Activated naive CD4-positive, alpha-beta T cell treated with anti-CD3 and anti-CD28 coated beads, Interleukin-2, amount 50 U/mL, for 72 hours (primary cell): ENCODE measurements at places on chromosomes 4 and X. TPM values are rescaled to one million over a fixed set of nuclear protein-coding genes. Genes with fewer than 3 reads are reported as not detected.

- no peak for DNase-seq
Observed at GRCh38 chr4:53702334-53703266, 111.3 kb upstream of the LNX1 start.

DNA sequence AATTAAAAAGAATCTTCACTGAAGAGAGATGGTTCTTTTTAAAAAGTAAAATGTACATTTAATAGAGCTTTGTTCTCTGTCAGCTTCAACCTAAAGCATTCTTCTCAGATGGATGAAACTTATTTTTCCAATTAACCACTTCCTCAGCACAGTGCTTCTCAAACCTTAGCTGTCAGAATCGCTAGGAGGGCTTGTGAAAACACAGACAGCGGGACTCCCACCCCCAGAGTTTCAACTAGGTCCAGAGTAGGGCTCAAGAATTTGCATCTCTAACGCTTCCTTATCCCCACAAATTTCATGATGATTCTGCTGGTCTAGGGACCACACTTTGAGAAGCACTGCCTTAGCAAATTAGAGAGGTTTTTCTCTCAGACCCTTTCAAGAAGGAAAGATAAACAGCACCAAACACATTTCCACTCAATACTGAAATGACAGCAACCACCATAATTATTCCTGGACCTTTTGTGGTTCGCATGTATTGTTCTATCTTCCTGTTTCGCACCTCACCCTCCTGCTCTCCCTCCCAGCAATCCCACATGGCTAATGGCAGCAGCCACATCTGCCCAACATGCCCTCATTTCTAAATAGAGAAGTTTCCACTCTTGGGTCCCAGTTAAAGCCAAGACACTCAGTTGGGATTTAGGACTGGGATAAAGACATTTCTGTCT is 73.2 kb downstream of the ZNF827 start:
- DNase-seq: no peak

DNA sequence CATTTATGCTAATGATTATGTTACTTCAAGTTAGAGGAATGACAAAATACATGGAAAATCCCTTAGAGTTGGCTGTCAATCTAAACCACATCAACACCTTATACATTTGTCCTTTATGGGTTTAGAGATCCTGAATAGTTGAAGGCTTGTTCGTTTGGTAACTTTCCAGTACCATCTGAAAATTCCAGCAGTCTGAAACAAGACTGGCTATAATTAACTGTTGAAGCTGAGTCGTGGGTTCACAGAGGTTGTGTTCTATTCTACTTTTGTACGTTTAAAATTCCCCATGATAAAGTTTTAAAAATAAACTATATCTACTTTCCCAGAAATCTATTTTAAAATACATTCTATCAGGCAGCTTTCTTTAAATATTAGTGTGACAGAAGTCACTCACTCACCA is 73.0 kb downstream of the USP46 start:
- no peak for DNase-seq

DNA sequence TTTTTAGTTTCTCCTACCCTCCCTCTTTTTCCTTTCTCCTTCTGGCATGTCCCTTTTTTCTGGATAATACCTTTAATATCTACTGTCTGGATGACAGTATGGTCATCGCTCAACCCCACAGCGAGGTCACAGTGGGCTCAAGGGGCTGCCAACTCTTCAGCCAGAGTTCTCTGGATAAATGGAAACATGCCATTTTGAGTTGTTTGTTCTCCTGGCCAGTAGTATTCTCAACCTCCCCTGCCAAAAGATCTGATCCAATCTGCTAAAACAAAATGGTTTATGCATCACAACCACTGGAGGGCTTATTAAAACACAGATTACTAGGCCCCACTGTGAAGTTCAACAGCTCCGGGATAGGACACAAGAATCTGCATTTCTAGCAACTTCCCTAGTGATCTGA is 5.0 kb upstream of the LAMP2 start:
- DNase-seq: no peak

GRCh38 chr4:106337916-106338315 is 21.6 kb downstream of the AIMP1 start:
- DNase-seq: no peak

DNA sequence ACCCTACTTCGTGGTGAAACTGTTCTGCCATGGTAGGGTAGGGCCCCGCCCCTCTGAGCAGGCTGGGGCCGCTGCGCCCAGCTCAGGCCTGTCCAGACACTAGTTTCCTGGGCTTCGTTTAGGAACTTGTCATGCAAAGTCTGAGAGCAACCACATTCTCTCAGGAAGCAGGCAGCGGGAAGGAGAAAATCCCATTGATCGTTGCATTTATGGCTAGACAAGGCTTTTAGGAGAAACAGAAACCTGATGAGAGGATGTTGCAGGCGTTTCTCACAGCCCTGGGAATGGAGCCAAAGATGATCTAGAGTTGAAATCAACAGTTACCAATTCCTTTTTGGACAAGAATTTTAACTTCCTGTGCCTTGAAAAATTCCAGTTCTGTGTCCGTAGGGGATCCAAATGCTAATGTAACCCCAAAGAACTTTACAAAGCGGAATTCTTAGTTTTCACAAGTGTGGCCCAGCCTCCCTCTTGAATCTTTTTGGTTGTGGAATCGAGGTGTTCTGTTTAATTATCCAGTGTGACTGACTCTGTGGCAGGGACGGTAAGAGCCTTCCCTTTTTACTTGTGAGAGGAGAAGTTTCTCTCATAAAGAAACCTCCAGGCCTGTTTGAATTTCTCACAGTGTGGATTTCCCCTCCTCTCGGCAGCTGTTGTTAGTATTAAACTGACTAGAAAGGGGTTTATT is 4.5 kb upstream of the CXCL9 start:
- no peak for DNase-seq

DNA sequence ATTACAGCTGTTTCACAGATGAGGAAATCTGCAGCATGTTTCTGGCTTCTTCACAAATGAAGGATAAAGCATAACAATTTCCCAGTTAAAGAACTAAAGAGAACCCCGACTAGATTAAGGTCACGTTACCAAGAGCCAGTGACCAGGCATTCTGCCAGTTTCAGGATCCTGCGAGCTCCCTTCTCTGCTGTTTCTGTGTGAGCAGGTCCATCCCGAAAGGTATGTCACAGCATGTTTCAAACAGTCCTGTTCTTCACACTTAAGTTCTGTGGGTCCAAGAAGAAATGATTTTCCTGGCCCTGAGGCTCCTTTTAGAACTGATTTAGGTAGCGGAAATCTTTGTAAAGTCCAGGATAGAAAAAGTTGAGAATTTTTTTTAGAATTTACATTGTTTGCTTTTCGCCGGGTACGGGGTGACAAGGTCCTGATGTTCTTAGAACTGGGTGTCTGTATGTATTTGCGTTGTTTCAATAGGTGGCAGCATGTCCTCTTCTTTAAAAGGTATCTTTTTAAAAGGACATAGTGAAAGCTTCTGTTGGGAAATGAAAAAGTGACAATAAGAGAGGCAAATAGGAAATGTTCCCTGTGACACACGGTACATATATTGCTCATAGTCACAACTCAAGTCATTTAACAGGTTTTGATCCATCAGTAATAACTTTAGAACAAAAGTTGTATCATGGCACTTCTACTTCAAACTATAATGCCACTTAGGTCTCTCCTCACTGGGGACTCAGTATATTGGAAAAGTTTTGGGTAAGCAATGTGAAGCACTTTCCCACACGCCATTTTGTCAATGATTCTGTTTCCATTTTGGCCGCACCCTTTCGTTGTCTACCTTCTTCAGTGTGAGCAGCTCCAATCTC is 18.4 kb downstream of the IL21 start:
- DNase-seq: no peak

DNA sequence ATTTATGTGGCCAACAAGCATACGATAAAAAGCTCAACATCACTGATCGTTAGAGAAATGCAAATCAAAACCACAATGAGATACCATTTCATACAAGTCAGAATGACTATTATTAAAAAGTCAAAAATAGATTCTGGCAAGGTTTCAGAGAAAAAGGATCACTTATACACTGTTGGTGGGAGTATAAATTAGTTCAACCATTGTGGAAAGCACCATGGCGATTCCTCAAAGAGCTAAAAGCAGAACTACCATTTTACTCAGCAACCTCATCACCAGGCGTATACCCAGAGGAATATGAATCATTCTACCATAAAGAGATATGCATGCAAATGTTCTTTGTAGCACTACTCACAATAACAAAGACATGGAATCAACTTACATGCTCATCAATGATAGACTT is 478.7 kb upstream of the GALNTL6 start:
- DNase-seq: no peak

DNA sequence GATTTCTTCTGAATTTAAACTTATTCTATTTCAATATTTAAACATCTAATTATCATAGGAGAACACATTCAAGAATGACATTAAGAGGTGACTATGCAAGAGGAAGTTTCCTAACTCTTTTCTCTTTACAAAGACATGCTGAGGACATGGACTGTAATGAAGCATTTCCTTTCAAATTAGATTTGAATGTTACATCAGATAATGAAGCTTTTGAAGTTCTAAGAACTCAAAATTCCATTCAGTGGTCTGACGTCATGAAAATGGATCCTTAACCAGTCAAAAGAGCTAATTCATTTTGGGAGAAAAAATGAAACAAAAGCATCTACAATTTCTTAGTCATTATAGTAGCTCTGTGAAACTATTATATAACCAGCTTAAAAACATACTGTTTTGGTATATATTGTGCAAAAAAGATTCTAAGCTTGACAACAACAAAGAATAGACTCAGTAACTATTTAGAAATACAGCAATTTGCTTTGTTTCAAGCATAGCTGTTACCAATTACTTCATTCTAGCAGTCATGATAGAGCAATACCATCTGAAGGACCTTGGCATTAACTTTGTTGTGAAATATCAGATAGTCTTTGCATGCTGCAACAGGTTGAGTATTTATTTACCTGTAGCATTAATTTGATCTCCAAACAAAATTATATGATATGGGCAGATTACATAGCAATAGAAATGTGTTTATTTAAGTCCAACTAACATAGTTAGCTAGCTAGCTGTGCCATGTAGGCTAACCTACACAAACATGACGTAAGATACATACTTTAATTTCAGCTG is 13.7 kb upstream of the DTHD1 start:
- DNase-seq: no peak

GRCh38 chr4:27357283-27357682 is 496.6 kb downstream of the STIM2 start:
- DNase-seq: no peak

DNA sequence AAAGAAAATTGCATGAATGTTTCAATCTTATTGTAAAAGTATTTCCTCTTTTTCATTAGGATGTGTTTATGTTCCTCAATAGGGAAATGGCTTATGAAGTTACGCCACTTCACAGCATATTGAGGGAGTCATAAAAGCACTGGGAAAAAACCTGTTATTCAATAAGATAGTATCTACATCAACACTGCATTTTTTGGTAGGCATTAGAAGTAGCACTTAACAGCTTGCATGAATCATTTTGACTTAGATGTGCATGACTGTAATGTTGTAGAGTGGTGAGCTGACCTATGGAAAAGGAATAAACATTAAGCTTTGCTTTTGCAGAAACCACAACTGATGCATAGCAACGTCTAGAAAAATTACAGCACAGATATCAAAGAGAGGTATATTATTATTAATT is 111.2 kb upstream of the GRXCR1 start:
- DNase-seq: no peak

GRCh38 chrX:107452581-107452980 is 3.1 kb downstream of the FRMPD3 start:
- DNase-seq: no peak

DNA sequence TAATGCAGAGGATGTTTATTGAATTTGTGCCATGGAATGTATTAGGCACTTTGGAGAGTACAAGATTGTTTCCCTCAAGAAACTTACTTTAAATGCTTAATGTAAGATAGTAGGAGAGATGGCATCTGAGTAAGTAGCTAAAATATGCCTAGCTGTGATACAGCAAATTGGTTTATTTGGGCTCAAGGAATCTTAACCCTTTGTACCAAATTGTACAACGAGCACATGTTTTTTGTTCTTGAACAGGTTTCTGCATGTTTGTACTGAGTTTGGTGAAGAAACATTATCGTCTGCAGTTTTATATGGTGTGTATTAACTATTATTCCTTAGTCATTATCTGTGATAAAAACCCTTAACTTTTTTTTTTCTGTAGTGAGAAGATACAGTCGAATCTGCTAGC is 48.6 kb downstream of the CDS1 start:
- DNase-seq: no peak

GRCh38 chr4:73411731-73412414 is 7.8 kb downstream of the ALB start:
- DNase-seq: no peak

DNA sequence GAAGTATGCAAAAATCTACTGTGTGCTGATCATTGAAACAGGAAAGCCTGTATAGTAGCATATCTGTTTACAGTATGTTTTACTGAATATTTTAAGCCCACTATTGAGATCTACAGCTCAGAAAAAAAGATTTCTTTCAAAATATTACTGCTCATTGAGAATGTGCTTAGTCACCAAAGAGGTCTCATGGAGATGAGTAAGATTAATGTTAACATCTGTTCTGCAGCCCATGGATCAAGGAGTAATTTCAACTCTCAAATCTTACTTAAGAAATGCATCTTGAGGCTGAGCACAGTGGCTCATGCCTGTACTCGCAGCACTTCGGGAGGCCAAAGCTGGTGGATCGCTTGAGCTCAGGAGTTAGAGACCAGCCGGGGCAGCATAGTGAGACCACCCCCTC is 3.3 kb downstream of the RNF4 start:
- DNase-seq: no peak

DNA sequence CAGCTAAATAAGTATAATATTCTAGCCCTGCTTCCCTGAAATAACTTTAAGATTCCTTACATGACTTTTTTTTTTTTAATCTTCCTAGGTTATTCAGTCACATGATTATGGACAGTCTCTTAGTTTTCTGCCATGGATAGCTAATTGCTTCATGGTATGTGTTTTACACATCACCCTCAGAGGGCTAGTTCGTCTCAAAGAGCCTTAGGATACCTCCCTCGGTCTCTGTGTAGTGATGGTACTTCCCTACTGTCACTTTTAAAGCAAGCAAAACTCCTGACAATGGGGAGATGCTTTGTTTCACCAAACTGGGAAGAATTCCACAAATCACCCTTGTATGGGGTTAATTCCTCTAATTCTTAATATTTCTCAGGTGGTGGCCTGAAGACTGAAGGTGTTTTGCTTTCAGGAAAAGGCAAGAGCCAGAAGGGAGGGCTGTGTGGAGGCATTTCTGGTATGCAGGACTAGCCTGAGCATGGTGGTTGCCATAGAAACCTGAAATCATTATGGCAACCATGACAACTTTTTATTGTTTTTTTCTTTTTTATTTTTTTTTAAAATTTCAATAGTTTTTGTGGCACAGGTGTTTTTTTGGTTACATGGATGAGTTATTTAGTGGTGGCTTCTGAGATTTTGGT is 70.4 kb downstream of the BEX3 start:
- DNase-seq: no peak

GRCh38 chrX:41542135-41542534 is 95.0 kb downstream of the NYX start:
- no peak for DNase-seq

- DNase-seq: no peak
Observed at GRCh38 chr4:38818441-38818976, 13.9 kb upstream of the TLR1 start.

GRCh38 chr4:178080312-178080711 is 638.1 kb upstream of the AGA start:
- no peak for DNase-seq

- DNase-seq: no peak
Observed at GRCh38 chrX:36568946-36569345, 439.2 kb upstream of the FAM47C start.

SCML1 gene
- 3.6 TPM for total RNA-seq

RHOXF1 gene
- total RNA-seq: 0.80 TPM

MAGEA2B gene
- not detected for total RNA-seq

CNGA1 gene
- total RNA-seq: 0.55 TPM

TMPRSS11F gene
- not detected for total RNA-seq

SLC34A2 gene
- not detected for total RNA-seq
